ENCODE measurements at places on chromosomes 16 and 17.

- no peak for DNase-seq
Measured at GRCh38 chr17:32794533-32795246, 82.2 kb downstream of the MYO1D start.

- DNase-seq = peak; percentile 66
Measured at GRCh38 chr17:57956291-57957119, 1.3 kb upstream of the CUEDC1 start.

- DNase-seq = no peak
Measured at GRCh38 chr16:7442050-7442449, 109.4 kb downstream of the RBFOX1 start.

DNA sequence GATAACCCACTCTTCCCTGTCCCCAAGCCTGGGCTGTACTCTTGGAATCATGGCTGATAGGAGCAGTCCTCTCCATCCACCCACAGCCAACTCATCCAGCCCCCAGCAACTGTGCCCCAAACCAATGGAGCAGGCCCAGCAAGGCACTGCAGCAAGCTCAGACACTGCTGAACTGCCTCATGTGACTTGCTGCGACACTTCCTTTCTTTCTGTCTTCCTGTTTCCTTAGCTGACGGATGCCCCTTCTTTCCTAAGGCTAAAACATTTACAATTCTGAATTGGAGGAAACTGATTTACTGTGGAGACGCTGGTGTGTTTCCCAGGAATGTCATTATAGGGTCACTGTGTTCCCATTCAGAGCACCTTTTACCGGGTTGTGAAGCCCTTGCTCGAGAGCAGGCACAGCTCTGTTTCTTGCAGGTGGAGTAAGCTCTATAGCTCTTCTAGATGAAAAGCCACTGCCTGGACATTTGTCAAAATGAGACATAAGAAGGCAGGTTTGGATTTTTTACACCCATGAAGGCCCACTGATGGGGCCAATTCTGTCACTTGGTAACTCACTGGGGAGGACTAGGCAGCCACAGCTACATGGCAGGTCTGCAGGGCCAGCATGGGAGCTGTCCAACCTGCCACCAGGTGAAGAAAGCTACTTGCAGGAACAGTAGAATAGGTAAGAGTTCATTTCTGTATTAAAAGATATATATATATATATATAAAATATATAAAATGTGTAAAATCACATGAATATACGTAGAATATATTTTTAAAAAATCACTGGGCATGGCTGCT, 27.4 kb downstream of the TMEM11 start:
- no peak for DNase-seq

- DNase-seq = no peak
Measured at GRCh38 chr17:33595828-33596227, 302.7 kb upstream of the ASIC2 start.

DNA sequence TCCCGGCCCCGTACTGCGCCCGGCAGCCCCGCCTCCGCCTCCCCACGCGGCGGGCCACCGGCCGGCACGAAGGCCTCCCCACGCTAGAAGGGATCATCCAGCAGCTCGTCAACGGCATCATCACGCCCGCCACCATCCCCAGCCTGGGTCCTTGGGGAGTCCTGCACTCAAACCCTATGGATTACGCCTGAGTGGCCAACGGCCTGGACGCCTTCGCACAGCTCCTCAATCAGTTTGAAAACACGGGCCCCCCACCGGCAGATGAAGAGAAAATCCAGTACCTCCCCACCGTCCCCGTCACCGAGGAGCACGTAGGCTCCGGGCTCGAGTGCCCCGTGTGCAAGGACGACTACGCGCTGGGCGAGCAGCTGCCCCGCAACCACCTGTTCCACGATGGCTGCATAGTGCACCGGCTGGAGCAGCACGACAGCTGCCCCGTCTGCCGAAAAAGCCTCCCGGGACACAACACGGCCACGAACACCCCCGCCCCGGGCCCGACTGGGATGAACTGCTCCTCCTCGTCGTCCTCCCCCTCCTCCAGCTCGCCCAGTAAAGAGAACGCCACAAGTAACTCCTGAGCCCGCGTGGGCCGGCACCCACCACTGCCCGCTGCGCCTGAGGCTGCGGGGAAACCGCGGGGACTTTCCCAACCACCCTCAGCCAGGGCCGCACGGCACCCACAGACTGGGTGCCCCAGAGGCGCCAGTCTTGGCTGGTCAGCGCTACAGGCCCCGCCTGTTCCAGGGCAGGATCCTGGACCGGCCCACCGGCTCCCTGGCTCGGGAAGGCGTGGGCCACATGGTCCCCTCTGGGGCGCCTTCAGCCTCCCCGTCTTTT, 39.0 kb upstream of the AKAP1 start:
- no peak for DNase-seq

GRCh38 chr16:72427783-72428331, 255.9 kb upstream of the PMFBP1 start:
- no peak for DNase-seq

GRCh38 chr17:6475411-6475810, 31.2 kb downstream of the PIMREG start:
- DNase-seq = no peak

DNA sequence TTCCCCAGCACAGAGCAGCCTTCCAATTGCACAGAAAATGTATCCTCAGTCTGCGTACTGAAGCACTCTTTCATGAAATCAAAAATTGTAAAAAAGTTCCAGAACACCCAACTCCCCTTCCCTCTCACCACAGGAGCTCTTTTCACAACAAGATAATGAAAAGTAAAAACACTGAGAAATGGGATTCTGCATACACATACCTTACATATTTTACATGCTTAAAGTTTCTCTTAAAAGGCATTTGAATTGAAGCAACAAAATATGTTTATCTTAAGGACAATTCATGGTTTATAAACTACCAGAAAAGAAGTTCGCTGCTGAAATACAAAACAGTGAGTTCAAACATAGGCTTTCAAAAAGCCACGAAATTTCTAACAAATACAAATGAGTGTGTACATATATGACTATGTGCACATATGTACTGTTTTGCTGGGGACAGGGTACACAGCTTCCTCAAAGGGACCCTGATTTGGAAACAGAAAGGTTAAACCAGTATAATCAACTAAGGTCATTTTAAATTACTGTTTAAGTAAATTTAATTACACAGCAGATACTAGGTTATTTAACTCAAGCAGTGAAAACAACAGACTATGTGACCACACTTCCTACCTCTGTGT, 33.8 kb downstream of the COG1 start:
- DNase-seq = no peak

GRCh38 chr17:40836020-40836419, 13.6 kb upstream of the KRT10 start:
- DNase-seq = no peak

DNA sequence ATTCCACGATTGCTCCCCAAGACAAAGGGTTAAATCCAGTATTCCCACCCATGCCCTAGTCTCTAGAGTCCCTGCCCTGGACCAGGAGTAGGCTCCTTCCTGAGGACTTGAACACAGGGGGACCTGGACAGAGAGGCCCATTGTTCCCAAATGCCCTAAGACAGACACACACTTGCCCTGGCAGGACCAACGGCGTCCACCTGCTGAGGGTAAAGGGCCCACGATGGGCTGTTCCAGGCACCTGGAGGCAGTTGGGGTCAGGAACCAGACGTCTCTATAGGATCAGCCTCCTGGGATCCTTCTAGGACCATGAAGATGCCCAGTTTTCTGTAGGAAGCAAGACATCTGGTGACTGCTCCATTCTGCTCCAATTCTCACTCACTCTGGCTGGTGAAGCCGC, 39.3 kb downstream of the TNFRSF13B start:
- DNase-seq = no peak

DNA sequence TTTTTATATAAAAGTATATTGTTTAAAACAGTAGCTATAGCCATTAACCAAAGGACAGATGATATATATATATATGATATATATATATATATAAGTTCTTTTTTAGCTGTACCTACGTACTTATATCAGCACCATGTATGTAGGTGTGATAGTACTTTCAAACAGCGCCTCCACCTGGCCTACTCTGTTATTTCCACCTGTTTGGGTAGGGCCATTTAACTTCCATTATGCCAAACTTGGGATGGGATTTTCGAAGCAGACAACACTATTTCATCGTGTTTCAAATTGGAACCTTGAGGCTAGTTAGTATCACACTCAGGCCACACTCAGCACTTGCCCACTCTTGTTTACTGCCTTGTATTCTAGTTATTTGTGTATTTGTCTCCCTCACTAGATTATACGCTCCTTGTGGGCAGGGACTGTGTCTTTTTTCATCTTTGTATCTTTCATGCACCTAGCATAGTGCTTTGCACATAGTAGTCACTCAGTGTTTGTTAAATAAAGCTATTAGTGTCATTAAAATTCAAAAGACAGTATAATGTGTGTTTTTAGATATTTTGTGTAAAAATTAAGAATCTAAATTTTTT, 11.8 kb upstream of the CLTC start:
- no peak for DNase-seq

DNA sequence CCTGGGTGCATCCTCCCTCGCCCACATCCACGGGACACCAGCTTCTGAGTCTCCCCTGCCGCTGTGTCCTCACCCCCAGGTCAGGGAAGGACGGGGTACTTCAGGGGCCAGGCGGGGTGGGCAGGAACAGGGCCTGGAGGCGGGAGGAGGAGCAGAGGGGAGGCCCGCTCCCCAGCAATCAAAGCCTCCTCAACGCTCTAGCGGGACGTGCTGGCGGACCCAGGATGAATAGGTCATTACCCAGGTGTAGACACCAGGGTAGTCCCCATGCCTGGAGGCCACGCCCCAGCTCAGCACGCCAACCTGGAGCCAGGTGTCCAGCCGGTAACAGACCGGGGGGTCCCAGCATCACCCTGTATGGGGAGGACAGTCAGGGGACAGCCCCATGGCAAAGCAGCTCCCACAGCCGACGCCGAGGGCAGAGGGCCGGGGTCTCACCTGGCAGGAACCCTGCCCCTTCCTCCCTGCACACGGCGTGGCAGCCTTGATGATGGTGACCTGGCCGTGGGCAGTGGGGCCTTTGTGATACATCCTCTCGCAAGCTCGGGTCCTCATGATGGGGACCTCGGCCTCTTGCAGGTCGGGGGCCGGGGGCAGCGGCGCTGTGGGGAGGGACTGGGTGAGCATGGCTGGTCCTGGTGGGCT, 24.2 kb downstream of the TPSD1 start:
- DNase-seq = no peak

DNA sequence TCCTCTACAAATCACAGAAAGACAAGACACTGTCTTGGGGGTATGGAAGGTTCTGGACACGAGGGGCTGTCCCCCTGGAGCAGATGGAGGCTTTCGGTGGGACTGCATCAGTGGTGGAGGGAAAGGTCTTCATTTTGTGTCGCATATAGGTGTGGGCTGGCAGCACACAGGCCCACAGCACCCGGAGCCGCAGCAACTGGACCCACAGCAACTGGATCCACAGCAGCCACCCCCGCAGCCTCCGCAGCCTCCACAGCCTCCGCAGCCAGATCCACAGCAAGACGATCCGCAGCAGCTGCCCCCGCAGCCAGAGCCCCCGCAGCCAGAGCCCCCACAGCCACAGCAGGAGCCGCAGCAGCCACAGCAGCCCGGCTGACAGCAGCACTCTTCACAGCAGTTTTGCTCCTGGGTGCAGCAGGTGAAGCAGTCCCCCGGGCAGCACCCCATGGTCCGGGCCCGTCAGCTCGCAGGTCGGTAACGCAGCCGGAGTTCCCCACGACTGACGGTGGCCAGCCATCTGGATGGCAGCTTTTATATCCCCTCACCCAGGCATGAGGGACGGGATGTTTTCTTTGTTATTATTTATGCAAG, at the start of gene KRTAP17-1:
KRTAP17-1 (minus strand) TSS at position 507 of the 591 bp plus-strand sequence; CDS start at position 447, 60 bp downstream.
- DNase-seq = no peak

- DNase-seq = no peak
Measured at GRCh38 chr17:50594892-50595291, 34.4 kb downstream of the CACNA1G start.

DNA sequence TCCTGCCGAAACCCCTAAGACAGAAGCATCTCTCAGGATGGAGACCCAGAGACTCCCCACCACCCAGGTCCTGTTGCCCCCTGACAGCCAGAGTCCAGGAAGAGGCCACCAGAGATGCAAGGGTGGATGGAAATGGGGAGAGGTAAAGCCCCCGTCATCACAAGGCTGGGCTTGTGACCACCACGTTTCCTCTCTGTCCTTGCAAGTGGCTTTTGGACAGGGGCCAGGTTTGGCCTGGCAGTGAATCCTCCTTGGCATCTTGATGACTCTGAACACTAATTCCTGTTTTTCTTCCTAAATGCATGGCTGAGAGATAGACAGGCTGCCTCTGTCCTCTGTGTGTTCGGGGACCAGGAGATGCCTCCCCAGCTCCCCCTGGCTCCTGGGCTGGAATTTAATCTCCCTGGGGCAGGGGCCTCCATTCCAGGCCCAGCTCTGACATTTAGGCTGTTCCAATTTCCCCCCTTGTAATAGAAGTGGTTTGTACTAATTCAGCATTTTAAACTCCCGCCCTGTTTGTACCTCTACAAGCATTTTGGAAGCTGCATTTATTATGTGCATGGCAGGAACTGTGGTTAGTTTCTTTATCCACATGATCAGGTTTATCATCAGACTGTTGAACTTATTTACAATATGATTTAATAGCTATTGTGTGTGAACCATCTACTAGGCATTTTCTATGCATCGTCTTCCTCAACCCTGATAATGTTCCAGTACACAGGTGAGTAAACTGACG, 116.1 kb upstream of the IRX6 start:
- DNase-seq = no peak

GRCh38 chr16:14050291-14051027, 20.7 kb upstream of the MRTFB start:
- DNase-seq = no peak

DNA sequence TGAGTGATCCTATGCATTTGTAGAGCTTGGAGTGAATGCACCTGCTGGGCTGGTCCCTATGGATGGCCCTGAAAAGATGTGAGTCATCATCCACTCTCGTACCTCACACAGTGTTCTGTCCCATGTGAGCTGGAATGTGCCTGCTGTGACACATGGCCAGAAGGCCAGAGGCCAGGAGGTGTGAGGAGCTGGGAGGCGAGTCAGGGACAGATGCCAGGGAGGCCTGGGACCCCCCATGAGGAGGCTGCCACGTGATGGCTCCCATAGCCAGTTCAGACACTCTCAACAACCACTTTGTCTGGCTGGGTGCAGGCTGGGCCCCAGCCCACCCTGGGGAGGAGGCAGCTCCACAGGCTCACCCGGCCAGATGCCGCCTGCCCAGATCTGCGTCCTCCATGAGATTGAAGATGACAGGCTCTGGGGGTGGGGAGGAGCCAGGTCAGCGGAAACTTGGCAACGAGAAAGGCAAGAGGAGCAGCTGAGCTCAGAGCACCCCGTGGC, 168.8 kb downstream of the C16orf78 start:
- DNase-seq = no peak
